ENCODE measurements at places on chromosomes 16 and 17.

- DNase-seq: peak; percentile 90
These were observed 47.0 kb upstream of the AMZ2 start for GRCh38 chr17:68200689-68201417.

DNA sequence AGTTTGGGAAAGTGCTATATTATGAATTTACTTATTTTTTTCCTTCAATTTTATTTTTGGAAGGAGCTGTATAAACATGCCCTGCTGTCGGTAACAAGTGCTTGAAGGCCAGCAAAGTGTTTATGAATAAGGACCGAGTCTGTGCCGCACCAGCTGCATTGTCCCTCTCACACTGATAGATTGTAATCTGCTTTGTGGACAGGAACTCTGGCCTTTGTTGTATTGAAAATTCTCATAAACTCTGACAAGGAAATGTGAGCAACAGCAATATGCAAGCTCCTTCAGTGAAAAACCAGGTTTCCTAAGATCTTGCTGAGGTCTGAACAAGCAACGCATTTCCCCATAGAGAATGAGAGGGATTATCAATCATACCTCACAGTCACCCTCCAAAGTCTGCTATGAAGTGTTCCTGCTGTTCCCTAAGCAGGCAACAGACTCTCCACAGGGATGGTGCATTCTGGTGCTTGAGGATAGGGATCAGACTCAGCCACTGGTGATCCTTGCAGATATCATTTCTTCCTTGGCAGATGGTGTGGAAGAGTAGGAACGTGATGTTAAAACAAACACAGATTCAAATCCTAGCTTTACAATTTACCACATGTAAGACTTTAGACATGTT is 109.6 kb downstream of the KCNJ2 start:
- no peak for DNase-seq

GRCh38 chr17:32007463-32008298 is 498 bp downstream of the LRRC37B start:
- DNase-seq: peak; percentile 54

GRCh38 chr17:47225436-47225858 is 16.3 kb downstream of the MYL4 start:
- DNase-seq: no peak

- DNase-seq: no peak
These were observed 18.2 kb downstream of the COTL1 start for GRCh38 chr16:84599521-84600202.

DNA sequence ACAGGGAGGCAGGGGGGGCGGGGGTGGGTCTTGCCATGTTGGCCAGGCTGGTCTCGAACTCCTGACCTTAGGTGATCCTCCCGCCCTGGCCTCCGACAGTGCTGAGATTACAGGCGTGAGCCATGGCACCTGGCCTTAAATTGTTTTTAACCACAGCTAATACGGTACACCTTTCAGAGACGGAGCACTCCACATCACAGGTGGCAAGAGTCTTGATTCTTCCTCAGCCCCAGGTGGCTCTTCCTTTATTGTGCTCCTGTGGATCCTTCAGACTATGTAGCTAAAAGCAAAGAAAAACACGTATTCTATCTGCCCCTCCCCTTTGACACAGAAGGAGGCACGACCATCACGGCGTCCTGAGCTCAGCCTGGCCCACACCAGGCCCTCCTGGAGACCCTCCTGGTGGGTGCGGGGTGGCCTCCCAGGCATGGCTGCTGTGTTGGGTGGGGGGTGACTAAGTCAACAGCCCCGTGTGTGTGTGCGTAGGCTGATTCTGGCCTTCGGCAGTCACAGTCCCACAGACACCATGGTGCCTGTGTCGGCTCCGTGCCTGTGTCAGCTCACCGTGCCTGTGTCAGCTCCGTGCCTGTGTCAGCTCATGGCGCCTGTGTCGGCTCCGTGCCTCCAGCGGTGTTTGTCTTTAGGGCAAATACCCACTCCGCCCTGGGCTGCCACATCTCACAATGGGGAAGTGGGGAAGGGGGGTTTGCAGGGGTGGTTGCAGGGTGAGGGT is 10.8 kb upstream of the SECTM1 start:
- no peak for DNase-seq

GRCh38 chr17:45893725-45894021 is 681 bp upstream of the MAPT start:
- no peak for DNase-seq

- DNase-seq: no peak
These were observed 144.0 kb upstream of the IRX6 start for GRCh38 chr16:55179852-55180585.

- no peak for DNase-seq
These were observed 10.7 kb downstream of the HPR start for GRCh38 chr16:72073560-72074230.

DNA sequence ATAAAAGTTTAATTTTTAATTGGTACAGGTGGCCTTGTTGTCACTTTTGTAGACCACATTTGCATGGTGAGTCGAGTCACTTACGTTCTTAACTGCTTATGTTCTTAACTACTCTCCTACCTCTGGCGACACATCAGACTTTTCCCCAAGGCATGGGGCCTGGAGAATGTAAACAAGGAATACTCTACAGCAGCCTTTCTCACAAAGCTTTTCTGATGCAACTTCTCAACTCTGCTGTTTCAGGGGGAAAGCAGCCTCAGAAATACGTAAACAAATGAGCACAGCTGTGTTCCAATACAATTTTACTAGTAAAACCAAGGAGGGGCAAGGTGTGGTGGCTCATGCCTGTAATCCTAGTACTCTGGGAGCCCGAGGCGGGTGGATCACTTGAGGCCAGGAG is 6.9 kb downstream of the KARS1 start:
- DNase-seq: no peak

DNA sequence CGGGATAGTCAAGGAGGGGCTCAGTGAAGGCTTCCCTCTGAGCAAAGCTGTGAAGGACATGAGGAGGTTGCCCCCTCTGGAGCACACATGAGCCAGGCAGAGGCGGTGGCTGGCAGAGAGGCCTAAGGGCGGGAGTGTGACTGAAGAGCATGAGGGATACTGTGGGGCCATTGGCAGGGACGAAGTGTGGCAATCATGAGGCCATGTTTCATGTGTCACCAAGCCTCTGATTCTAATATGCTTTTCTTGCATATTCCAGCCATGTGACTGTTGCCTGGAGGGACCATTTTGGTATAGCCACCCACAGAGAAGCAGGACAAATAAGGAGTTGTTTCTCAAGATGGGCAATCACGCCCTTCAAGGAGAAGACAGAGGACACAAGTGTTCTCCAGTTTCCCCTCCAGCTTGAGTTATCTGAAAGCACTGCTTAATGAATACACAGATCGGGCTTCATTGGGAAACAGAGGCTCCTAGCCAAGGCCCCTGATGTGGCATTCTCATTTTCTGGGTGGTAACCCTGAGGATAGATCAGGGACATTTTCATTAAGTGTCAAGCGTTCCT is 68.0 kb downstream of the AKAP1 start:
- no peak for DNase-seq

GRCh38 chr16:14148569-14148968 is 77.5 kb downstream of the MRTFB start:
- no peak for DNase-seq

DNA sequence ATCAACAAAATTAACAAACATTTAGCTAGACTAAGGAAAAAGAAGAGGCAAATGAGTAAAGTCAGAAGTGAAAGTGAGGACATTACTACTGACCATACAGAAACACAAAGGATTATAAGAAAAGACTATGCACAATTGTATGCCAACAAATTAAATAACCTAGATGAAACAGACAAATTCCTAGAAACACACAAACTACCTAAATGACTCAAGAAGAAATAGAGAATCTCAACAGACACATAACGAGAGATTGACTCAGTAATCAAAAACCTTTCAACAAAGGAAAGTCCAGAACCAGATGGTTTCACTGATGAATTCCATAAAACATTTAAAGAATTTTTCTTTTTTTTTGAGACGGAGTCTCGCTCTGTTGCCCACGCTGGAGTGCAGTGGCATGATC is 35.7 kb upstream of the MYLK3 start:
- DNase-seq: no peak

DNA sequence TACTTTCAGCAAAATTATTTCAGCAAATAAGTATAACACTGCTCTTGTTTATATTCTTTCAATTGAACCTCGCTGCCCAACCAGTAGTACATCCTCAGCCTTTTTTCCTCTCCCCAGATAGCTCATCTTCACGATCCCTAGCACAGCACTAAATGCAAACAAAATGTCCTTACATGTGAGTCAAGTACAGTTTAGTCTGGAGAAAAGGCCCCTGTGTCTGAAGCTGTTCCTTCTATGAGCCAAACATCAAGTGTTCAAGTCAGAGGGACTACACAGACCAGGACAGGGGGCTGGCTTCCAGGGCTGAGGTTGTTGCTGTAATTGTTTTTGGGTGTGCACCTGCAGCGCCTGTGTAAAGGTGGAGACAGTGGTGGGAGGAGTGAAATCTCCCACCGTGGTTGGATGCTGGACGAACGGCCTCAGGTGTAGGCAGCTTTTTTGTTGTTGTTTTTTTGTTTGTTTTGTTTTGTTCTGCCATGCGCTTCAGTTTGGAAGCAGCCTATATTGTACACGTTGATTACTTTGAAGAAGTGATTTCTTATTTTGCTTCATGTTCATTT is 147.1 kb downstream of the PRKCA start:
- no peak for DNase-seq

GRCh38 chr17:31320791-31321190 is 631 bp downstream of the EVI2A start:
- no peak for DNase-seq

- no peak for DNase-seq
These were observed 16.2 kb downstream of the ZNF276 start for GRCh38 chr16:89737341-89738071.

DNA sequence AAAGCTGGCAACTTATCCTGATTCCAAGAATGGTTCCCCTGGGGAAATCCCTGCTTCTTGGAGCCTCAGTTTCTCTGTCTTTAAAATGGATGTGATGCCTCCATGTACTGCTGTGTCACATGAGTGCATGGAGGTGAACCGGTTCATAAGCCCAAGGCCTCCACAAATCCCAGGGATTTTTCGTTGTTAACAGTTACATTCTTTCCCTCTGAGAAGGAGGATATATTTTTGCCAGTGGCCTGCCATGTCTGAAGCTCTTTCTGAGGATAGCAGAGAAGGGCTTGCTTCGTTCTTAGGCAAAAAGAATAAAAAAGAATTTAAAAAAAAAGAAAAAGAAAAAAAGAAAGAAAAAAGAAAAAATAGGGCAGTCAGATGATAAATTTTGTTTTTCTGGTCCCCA is 52.2 kb upstream of the CIBAR2 start:
- no peak for DNase-seq

DNA sequence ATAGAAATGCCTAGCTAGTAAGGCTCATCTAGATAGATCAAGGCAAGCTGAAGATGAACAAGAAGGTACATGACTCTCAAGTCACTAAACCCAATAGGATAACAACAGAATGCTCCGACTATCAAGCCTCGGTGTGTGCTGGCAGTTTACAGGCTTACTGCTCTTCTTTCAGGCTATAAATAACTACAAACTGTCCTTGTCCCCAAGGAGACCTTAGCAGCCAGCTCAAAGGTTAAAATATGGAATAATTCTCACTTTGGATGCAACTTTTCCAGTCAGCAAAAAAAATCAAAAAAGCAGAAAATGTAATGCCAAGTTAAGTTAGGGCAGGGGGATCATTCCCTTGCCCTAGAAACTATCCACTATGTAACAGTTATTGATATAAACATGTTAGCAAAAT is 44.6 kb downstream of the SPOP start:
- DNase-seq: no peak

GRCh38 chr16:57166951-57167350 is 18.9 kb downstream of the PSME3IP1 start:
- DNase-seq: no peak

DNA sequence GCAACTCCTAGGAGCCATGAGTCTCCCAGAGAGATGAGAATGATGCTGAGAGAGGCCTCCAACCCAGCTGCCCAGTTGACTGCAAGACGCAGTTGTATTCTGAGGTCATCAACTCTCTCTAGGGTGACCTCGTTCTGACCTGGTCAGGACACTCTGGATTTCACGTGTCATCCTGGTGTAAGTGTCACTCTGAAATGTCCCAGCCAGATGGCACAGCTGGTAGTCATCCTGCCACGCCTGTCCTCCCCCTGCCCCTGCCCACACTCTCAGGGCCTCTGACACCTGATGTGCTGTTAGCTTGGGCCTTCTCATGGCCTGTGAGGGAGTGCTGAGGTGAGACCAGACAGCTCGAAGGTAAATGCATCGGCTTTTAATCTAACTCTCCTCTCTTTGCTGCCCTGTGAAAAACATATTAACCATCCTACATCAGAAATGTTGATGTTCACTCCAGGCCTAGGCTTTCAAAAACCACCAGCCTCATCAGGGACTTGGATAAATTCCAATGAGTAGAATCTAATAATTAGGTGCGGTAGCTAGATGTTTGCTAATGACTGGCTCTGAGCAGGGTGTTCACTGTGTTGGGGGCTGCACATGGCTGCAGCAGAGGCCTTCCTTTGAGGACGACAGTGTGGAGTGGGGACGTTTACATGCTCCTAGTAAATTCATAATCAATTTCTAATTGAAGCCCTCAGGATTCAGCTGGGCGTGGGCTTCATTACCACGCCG is 13.8 kb downstream of the MLYCD start:
- DNase-seq: no peak

DNA sequence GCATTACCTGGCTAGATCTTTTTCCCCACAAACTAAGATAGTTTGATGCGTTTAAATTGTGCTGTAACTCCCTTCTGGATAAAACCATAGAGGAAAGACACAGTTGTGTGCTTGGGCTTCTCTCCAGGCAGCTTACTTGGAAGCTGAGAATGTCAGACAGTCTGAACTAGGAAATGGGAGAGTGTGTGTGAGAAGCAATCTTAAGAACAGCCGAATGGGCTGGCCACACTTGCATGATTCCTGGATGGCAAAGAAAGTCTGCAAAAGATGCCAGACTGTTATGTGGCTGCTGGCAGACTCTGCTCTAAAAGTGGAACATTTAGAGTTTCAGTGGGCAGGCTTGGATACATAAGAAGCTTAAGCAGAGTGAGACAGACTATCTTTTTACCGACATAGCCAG is 384.3 kb upstream of the PSMD7 start:
- DNase-seq: no peak

All from HAP-1 (cell line).